ENCODE measurements at places on chromosomes 6 and 20.

DNA sequence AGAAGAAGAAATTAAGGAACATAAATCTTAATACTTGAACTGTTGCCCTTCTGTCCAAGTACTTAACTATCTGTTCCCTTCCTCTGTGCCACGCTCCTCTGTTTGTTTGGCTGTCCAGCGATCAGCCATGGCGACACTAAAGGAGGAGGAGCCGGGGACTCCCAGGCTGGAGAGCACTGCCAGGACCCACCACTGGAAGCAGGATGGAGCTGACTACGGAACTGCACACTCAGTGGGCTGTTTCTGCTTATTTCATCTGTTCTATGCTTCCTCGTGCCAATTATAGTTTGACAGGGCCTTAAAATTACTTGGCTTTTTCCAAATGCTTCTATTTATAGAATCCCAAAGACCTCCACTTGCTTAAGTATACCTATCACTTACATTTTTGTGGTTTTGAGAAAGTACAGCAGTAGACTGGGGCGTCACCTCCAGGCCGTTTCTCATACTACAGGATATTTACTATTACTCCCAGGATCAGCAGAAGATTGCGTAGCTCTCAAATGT, 17.1 kb downstream of the IRF4 start:
- DNase-seq: no peak

- DNase-seq: no peak
Observed at GRCh38 chr6:136612666-136613389, 62.6 kb upstream of the MAP7 start.

DNA sequence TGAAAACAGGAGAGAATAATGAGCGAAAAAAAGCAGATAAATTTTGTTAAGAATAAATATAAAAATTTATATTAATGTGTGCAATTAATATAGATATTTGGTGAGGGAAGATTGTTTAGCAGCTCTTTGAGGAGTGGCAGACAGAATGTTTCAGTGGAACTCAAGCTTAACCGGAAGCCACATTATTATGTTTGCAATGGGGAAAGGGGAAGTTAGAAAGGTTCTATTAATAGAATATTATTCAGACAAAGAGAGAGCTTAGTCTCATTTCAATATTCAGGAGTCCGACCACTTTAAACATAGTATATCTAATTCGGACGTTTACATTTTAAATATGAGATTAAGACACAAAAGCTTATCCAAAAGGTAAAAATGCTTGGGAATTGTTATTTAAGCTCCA, 81.6 kb upstream of the KHDRBS2 start:
- no peak for DNase-seq

- DNase-seq: no peak
Observed at GRCh38 chr20:560680-561079, 17.1 kb upstream of the CSNK2A1 start.

DNA sequence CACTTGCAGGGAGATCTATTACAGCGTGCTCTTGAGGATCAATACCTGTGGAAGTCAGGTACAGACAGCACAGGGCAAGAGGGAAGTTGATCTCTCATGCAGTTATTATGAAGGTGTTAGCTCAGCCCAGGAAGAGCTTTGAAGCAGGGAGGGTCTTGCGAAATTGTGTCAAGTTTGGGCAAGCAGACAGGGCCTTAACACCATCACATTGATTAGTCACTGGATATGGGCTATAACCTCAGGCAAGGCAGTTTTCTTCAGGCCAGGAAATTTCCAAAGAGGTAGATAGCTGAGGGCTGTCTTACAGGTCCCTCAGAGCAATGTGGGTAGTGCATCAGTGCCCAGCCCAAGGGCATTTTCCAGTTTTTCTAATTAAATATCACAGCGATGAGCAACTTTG, 643.8 kb downstream of the DHX35 start:
- no peak for DNase-seq

- DNase-seq: no peak
Observed at GRCh38 chr6:93376026-93376540, 43.3 kb downstream of the EPHA7 start.

DNA sequence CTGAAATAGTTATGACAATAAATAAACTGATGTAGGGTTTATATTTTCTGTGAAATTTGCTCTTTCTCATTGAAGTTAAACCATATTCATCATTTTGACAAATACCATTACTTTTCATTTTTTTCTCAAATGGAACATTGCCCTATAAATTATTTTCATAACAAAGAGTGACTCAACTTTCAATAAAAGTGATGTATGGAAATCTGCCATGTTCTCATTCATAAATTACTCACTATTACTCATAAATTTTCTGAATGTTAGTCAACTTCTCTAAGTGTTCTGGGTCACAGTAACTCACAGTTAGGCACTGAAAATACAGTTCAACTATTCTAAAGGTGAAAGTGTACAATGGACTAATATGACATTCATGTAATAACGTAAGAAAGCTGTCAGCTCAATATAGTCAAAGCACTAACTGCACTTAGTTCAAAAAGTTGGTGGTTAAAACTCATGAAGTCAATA, 19.0 kb upstream of the STX11 start:
- DNase-seq: no peak

- no peak for DNase-seq
Observed at GRCh38 chr6:137998461-137999019, 108.7 kb downstream of the PERP start.

- no peak for DNase-seq
Observed at GRCh38 chr6:143183666-143184065, 123.0 kb downstream of the AIG1 start.

DNA sequence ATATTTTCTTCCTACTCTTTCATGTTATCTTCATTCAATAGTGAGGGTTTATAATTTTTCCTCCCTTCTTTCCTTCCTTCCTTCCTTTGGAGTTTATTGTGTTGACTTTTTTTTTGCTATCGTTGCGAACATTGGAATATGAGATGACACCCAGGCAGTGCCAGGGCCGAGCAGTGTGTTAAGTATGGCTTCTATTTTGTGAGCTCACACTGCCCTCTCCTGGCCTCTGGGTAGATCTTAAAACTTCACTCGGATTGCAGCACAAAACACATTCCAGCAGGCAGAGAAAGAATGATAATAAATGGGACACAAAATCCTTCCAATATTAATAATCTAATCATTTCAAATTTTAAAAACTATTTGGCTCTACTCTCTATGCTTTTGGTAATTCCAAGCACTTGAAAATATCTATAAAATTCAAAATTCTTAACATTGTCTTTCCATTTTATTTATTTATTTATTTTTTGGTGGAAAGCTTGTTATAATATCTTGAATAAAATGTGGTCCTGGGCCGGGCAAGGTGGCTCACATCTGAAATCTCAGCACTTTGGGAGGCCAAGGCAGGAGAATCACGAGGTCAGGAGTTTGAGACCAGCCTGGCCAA, 147.4 kb upstream of the OLIG3 start:
- DNase-seq: peak; percentile 12

- no peak for DNase-seq
Observed at GRCh38 chr6:135270676-135271536, 89.8 kb downstream of the MYB start.

- DNase-seq: no peak
Observed at GRCh38 chr6:130365166-130366106, at the start of gene TMEM200A. Gene TMEM200A (plus strand): TSS chr6:130366017. CDS start chr6:130440423, 74,406 bp downstream.

DNA sequence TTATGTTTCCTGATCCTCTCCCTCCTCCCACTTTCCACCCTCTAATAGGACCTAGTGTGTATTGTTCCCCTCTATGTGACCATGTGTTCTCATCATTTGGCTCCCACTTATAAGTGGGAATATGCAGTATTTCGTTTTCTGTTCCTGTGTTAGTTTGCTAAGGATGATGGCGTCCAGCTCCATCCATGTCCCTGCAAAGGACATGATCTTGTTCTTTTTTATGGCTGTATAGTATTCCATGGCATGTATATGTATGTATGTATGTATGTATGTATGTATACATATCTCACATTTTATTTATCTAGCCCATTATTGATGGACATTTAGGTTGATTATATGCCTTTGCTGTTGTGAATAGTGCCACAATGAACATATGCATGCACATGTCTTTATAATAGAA, 188.7 kb downstream of the RFPL4B start:
- no peak for DNase-seq

- DNase-seq: no peak
Observed at GRCh38 chr6:52536424-52536916, 40.4 kb downstream of the TRAM2 start.

- peak; percentile 28 for DNase-seq
Observed at GRCh38 chr6:6556738-6557503, 31.6 kb upstream of the LY86 start.

DNA sequence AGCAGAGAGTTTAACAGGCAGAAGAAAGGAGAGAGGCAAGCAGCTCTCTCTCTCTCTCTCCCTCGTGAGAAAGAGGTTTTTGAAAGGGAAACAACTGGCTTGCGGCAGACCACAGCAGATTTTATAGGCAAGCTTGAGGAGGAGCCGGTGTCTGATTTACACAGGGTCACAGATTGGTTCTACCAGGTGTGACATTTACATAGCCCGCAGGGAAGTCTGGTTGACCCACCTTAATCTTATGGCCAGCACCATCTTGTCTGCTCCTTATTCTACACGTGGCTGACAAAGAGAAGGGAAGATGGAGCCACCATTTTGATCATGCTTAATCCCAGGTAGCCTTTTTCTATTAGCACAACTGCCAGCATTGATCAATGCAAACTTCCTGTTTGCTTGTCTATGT, 65.4 kb downstream of the OR2J2 start:
- no peak for DNase-seq

GRCh38 chr6:938916-939315, 246.0 kb upstream of the EXOC2 start:
- DNase-seq: no peak

GRCh38 chr6:34178357-34179105, 32.6 kb upstream of the GRM4 start:
- DNase-seq: no peak

DNA sequence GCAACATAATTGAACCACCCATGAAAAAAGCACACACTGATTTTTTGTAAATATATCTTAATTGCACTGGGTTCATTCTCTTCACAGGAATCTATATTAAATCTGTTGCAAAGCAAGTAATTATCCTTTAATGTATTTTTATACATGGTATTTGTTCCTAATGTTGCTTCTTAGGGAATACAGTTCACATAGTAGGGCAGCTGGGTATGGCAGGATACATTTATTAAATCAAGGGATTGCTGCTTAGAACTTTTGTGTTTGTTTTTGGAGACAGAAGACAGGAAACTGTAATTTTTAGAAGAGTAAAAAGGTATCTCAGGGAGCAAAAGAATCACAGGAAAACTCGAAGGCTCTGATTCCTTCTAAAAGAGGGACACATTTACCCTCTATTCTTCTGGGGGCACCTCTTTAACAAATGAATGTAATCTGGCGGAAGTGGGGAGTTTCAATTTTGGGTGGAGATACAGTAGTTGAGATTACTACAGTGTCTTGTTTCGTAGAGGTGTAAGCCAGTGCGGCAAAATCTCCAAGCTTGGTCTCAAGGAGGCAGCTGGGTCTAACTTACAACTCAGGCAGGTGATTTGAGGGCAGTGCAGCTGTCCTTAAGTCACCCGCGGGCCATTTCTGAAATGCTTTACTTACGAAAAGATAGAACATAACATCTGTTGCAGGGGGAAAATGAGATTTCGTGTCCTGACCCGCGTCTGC, 812 bp upstream of the SMIM13 start:
- DNase-seq: no peak

DNA sequence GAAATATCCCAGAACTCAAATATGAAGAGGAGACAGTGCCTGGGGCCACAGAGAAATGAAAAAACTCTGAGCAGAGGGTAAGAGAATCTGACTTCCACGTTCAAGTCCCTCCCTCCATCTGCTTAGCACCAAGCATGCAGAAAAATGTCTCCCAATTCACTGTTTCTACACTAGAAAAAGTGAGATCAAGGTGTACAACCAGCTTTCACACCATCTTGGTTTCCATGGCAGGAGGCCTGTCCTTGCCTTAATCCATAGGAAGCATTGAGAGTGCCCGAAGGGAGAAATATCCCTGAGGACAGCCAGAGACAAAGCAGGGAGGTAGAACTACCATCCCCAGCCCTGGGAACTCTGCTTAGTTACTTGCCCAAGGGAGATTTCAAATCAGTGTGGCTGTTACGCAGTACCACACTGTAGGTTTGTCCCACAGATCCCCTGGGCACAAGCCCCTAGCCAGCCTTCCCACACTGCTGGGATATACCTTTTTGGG, 82.9 kb downstream of the SCML4 start:
- DNase-seq: no peak

DNA sequence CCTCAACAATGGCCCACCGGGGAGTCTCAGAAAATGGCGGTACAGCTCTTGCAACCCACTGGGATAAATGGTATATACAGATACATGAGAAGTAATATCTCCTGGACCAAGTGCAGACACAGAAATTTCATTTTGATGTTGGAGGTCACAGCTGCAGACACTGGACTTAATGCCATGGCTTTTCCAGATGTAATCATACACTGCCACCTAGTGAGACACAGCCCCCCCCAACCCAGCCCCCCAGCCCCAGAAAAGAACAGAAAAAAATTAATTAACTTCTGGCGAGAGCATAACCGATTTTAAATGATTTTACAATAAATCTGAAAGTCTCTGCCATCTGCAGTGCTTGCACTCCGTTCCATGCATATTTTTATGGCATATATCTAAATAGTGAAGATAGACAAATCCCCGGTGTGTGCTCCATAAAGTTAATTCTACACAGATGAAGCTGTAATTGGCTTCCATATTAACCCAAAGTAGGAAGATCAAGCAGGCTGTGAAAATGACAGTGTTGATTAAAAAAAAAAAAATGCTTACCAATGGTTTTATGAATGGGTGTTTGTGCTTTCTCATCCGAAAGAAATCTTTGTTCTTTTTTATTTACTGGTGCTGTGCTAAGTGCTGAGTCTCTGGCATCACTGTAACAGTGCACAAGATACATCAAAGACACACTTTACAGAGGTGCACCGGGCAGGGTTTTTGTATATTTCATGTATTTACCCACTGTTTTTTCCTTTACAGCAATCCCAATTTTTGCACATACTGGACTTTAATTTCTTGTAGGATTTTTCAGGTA, 804.1 kb downstream of the TFAP2A start:
- no peak for DNase-seq

DNA sequence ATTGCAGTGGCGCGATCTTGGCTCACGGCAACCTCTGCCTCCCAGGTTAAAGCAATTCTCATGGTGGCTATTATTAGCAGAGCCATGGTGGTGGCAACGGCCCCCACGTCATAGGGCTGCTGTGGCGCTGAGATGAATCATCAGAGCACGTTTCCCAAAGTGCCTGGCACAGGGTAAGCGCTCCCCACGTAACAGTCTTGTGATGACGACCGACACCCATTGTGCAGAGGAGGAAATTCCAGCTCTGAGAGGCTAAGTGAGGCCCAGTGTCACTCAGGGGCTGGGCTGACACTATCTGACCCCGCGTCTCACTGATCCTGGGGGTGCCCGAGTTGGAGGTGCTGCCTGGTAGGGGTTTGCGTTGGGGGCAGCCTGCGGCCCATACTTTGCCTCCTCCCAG, 16.2 kb downstream of the SUN5 start:
- no peak for DNase-seq

DNA sequence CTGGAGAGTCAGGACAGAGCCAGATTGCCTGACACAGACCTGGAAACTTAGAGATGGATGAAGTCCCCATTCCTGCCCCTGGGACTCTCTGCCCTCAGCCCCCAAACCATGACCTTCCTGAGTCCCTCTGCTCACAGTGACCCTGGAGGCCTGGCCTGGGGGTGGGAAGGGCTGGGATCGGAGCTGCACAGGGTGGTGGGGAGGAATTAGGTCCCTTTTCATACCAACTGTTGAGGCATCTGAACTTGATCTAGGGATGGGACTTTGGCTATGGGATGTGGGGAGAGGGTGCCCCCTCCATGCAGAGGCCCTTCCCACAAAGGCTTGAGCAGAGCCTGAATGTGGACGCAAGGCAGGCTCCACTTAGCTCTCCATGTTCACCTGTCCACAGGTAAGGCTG, 144.1 kb downstream of the MRPL14 start:
- DNase-seq: no peak

GRCh38 chr6:107571354-107571753, 81.4 kb downstream of the SOBP start:
- DNase-seq: no peak

All from hematopoietic multipotent progenitor cell treated with erythropoietin and hydrocortisone succinate and interleukin-3 and kit ligand, for 15 days (in vitro differentiated cells).